Activated CD8-positive, alpha-beta memory T cell treated with anti-CD3 and anti-CD28 coated beads, Interleukin-2, amount 10 ng/mL, durations not matched to agents 7 days and 5 days (primary cell): ENCODE measurements at places on chromosomes 11 and 22. TPM values are rescaled to one million over a fixed set of nuclear protein-coding genes. Genes with fewer than 3 reads are reported as not detected.

Gene PKDREJ
- not detected for total RNA-seq

Gene POLDIP3
- 81.8 TPM for total RNA-seq

Gene OR52H1
- not detected for total RNA-seq

Gene PARVG
- total RNA-seq, result 125 TPM

Gene APOL5
- not detected for total RNA-seq

Gene SLC16A8
- total RNA-seq, result not detected

Gene SPA17
- 2.4 TPM for total RNA-seq

Gene PHF21B
- 0.84 TPM for total RNA-seq

Gene NUP98
- total RNA-seq, result 106 TPM

GRCh38 chr22:40429481-40429880 is 59.1 kb downstream of the SGSM3 start:
- DNase-seq, result no peak

- no peak for DNase-seq
These were observed 6.5 kb upstream of the CYB5R3 start for GRCh38 chr22:42655693-42656092.

DNA sequence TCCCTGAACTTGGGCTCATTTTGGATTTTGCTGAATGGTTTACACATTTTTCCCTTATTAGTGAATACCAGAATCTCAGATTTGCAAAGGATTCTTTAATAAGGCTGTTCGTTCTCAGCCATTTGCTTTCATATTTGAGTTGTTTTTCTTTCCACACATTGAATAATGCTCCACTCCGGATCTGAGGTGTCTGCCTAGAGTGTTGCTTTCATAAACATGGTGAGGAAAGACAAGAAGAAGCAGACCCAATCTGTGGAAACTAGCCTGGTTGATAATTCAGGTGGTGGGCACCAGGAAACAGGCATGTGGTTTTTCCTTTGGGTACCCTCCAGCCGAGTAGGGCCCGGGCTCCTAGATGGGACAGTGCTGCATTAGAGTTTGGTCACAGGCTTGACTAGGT is 35.0 kb downstream of the LDLRAD3 start:
- DNase-seq, result no peak

GRCh38 chr11:64069401-64070313 is 33.9 kb downstream of the FLRT1 start:
- DNase-seq, result no peak

GRCh38 chr11:9748361-9748970 is 84.6 kb downstream of the SWAP70 start:
- DNase-seq, result peak; percentile 87

GRCh38 chr22:25109878-25110595 is 89.6 kb upstream of the CRYBB3 start:
- DNase-seq, result no peak

- DNase-seq, result no peak
These were observed 1.1 kb upstream of the IRAG1 start for GRCh38 chr11:10694486-10695239.

DNA sequence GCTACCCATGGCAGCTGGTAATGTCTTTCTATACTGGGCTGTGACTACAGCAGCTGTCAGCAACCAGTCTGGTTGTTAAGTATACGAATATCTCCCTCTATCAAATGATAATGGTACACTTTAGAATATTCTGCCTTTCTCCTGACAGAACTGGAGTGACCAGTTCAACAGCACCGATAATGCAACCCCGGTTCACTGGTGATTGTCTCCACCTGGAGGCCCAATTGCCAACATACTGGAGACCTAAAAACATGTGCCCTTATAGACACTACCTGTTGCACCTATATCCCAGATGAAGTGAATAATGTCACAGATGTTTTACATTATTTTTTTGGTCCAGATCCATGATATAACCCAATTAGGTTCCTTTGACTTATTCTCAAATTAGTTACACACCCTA is 21.1 kb downstream of the OR5P2 start:
- no peak for DNase-seq

DNA sequence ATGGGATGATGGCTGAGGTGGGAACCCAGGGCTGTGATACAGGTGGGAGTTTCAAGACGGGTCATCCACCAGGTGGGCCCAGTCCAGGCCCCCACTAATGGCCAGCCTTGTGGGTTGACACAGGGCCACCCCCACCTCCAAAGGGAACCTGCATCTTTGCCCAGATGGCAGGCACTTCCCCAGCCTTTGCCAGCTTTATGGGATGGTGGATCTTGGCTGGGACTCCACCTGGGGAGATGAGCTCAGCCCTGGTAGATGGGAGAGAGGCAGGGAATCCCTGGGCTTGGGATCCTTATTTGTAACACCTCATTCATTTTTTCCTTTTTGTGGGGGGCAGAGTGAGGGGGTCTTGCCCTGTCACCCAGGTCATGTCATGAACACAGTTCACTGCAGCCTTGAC is 33.4 kb downstream of the CD82 start:
- no peak for DNase-seq

DNA sequence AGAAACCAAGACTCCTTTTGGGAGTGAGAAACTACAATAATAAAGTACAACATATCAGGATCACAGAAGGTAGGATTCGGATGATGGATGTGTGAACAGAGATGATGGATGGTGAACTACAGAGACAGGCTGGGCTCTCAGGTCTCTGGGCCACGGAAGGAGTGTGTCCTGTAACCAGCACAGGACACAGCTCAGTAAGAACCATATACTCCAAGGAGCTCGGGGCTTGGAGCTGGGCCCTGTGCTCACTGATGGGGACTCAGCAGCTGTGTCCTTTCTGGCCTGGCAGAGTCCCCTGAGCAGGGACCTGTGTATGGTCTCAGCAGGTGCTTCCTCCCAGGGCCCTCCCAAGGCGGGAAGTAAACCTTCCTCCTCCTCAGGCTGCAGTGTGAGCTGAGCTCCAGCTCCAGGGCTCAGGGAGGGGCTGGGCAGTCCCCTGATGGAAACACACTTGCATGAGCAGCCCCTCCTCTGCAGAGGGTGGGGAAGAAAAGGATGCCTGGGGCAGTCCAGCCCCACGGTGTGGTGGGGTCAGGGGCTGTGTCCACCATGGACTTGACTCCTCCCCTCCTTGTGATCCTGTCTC is 39.8 kb upstream of the TOP3B start:
- no peak for DNase-seq
